EL (cell line): ENCODE measurements at places on chromosomes 6 and 20.
A peak's percentile ranks its signal among the peaks of the same experiment; 100 is the strongest.

- no peak for DNase-seq
Observed at GRCh38 chr6:72761761-72762160, 139.9 kb downstream of the KCNQ5 start.

- DNase-seq = no peak
Observed at GRCh38 chr6:52545406-52546119, 31.3 kb downstream of the TRAM2 start.

- no peak for DNase-seq
Observed at GRCh38 chr20:35134880-35135279, 12.3 kb downstream of the EDEM2 start.

GRCh38 chr6:129517288-129517687, 192.7 kb downstream of the ARHGAP18 start:
- DNase-seq = no peak

GRCh38 chr20:1357921-1358671, 29.2 kb upstream of the SDCBP2 start:
- peak; percentile 39 for DNase-seq
